NCI-H1105 treated with DMSO at 0.1 percent for 48 hours (cell line): ENCODE measurements at places on chromosomes 2 and 18.

DNA sequence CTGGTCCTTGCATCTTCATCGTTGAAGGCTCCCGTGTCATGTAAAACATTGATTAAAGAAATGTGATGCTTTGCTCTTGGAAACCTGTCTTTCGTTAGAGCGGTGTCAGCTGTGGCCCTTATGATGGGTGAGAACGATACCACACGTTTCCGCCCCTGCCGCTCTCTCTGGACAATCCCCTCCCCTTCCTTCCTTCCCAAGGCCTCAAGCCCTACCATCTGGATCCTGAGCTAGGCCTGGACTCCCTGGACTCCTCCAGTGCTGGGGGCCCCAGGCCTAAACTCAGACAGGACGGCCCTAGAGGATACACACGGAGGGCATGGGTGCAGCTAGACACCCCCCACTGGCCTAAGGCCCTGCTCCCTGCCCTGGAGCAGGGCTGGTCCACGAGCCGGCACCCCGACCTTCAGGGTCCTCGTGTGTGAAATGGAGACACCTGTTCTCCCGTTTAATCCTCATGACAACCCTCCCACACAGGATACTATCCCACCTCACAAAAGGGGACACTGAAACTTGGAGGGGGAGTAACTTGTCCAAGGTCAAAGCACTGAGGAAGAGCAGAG lies 13.2 kb downstream of the BIN1 start:
- DNase-seq = no peak

DNA sequence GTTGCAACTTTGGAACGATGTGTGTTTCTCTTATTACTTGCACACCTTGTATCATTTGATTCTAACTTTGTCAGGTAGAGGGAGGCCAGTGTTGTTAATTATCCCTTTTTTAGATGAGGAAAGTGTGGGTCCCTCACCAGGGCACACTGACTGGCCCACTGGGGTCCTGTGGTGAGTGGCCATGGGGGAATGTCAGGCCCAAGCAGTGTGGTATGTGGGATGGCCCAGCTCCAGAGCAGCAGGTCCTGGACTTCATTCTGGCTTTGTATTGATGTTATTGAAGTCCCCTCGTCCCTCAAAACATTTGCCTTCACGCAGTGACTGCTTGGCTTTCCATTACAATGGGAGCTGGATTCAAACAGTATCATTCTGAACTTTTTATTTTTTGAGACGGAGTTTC lies 11.7 kb downstream of the NCK2 start:
- DNase-seq = no peak

GRCh38 chr2:39008665-39009064 lies 112.2 kb downstream of the SOS1 start:
- DNase-seq = no peak

GRCh38 chr2:223439184-223439583 lies 163.0 kb downstream of the SCG2 start:
- DNase-seq = no peak

DNA sequence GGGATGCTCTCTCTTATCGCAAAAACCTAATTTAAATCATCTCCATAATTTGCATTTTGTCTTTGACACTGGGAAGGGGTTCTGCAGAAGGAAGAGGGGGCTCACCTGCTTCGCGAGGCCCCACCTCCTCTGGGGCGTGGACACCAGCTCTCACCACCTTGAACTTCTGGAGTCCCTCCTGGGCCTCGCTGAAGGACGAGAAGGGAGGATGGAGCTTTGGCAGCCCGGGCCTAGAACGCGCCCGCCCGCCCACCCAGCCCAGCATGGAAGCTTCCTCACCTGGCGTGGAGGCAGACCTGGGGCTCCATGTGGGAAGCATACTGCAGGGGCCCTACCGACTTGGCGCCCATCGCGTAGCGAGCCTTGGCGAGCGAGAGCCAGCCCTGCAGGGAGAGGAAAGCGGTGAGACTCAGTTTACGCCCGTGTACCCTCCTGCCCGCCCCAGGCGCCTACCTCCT lies 1.1 kb upstream of the IMP4 start:
- peak; percentile 47 for DNase-seq

DNA sequence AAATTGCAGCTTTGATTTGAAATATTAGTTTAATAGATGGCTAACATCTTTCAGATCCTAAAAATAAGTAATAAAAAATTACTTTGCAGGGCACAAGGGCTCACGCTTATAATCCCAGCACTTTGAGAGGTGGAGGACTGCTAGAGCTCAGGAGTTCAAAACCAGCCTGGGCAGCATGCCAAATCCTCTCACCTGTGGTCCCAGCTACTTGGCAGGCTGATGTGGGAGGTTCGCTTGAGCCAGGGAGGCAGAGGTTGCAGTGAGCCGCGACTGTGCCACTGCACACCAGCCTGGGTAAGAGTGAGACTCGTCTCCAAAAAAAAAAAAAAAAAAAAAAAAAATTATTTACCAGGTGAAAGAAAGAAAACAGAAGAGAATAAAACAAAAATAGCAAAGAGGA lies 449.8 kb downstream of the NRXN1 start:
- DNase-seq = peak; percentile 65

DNA sequence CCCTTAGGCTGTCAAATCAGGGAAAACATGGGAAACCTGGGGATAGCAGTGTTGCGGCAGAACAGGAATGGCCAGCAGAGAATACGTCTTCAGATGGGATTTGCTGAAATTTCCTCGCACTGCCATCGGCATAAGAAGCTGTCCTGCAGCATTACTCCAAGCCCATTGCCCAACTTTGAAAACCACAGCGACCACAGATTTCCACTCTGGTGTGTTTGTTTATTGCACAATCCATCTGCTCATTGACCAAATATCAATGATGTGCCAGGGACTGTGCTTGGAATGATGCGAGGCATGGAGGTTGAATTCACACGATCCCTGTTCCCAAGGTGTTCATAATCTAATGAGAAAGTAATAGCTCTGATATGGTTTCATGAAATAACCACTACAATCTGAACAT lies 383.3 kb upstream of the MYT1L start:
- no peak for DNase-seq

GRCh38 chr2:221975151-221975550 lies 323.6 kb downstream of the PAX3 start:
- DNase-seq = no peak

- no peak for DNase-seq
These were observed 265.4 kb upstream of the DLGAP1 start for GRCh38 chr18:4720518-4720917.

GRCh38 chr2:118380915-118381653 lies 292.8 kb downstream of the INSIG2 start:
- DNase-seq = no peak

DNA sequence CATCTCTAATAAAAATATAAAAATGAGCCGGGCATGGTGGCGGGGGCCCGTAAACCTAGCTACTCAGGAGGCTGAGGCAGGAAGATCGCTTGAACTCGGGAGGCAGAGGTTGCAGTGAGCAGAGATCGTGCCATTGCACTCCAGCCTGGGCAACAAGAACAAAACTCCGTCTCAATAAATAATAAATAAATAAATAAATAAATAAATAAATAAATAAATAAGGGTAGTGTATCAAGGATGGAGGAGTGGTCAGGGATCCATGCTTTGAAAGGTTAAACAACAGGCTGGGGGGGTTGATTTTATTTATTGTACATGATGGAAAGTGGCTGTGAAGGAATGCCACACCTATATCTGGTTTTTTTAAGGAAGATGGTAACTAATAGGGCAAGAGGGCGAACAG lies 63.2 kb downstream of the AP1S3 start:
- no peak for DNase-seq

DNA sequence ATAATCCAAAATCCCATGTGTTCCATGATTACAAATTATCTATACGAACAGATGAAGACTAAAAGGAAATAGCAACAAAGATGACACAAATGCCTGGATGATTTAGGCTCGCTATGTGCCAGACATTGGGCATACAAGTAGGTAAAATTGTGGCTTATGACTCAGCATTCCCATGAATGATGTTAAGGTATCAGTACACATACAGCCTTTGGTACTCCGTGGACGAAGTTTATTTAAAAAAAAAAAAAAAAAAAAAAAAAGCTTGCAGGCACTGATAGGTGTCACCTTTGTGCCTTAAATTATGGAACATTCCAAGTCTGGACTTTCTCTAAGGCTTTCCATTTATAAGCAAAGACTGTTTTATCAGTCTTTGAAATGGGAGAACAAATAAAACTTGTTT lies 2.7 kb downstream of the CHAC2 start:
- DNase-seq = no peak

DNA sequence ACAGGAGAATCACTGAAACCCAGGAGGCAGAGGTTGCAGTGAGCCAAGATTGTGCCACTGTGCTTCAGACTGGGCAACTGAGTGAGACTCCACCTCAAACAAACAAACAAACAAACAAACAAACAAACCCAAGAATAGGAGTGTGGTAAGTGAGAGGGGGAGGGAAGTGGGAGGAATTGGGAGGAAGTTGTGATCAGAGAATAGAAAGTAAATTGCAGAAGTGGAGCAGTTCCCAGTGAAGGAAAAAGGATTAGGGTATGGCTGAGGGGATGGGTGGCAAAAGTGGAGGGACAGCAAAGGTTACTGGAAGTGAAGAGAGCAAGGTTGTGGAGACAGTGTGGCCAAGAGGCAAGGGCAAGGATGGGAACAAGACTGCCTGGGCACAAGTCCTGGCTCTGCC lies 41.1 kb upstream of the C1GALT1C1L start:
- no peak for DNase-seq

- DNase-seq = no peak
These were observed 294.2 kb upstream of the NCKAP5 start for GRCh38 chr2:133862400-133862977.

DNA sequence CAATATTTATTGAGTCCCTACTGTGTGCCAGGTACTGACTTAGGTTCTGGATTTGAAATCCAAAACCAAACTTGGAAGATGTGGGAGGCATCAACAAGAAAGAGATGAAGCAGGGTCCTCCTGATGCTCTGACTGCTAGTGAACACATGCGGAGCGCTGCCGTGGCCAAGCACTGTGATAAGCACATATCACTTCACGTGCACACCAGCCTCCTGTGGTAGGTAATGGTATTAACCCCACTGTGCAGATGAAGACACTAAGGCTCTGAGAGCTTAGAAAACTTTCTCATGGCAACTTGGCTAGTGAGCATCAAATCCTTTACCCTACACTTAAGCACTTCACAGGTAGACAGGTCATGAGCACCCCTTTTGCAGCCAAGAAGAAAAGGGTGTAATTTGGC lies 216.1 kb downstream of the HAUS1 start:
- DNase-seq = no peak

DNA sequence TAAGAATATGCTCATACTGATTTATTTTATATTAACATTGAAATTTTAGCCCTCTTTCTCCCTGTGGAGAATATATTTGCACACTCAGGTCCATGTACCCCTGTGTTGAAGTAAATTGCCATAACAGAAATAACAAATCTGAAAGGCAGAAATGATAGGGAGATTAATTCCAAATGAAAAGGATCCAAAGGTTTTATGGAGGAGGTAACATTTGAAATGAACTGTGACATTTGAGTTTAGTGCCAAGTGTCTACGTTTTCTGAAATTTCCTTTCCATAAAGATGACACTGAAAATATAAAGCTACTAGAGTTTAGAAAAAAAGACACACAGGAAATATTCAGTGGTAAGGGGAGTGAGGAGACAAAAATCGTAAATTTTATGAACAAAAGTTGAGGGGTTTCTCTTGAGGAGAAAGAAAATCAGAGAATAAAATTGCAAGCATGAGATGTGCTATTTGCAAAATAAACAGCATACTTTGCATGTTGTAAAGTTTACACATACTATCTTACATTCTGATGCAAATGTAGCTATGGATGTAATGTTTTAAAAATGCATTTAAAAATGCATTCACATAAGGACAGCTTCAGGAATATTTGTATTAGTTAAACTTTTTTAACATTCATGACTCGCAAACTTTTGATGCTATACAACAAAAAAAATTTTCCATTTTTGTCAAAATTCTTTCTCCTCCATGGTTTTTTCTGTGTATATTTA lies 69.5 kb downstream of the BAZ2B start:
- no peak for DNase-seq

- DNase-seq = no peak
These were observed 6.1 kb upstream of the CPLX4 start for GRCh38 chr18:59324623-59324971.

DNA sequence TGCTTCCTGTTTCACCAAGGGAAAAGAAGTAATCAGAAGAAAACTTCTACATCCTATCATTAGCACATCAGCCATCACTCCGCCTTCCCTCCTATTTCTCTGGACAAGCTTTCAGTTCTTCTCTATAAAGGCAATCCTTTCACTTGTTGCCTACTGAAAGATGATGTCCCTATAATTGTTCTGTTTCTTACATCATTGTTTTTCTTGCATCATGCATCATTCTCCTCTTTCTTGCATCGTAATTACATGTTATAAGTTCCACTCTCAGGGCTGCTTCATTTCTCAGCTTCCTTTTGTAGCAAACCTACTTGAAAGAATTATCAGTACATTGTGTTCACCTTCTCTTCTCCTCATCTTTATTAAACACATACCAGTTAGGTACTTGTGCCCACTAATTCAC lies 7.2 kb downstream of the SLC30A6 start:
- no peak for DNase-seq

GRCh38 chr2:7905756-7906155 lies 776.1 kb upstream of the ID2 start:
- peak; percentile 95 for DNase-seq

DNA sequence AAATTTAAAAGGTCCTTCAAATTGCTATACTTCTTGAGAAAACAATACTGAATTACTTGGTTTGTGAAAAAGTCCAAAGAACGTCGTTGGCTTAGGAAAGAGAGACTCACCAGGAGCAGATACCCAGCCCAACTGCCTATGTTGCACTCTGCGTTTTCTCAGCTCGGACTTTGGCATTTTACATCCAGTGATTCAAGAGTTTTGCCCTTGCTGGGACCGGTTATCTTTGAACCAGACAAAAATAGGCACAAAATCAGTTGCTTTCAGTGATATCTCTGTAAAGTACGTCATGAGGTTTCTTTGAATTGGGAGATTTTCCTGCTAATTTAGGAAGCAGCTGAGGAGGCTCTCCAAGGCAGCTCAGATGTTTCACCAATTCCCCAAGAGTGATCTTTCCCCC lies 29.3 kb downstream of the FHOD3 start:
- no peak for DNase-seq

DNA sequence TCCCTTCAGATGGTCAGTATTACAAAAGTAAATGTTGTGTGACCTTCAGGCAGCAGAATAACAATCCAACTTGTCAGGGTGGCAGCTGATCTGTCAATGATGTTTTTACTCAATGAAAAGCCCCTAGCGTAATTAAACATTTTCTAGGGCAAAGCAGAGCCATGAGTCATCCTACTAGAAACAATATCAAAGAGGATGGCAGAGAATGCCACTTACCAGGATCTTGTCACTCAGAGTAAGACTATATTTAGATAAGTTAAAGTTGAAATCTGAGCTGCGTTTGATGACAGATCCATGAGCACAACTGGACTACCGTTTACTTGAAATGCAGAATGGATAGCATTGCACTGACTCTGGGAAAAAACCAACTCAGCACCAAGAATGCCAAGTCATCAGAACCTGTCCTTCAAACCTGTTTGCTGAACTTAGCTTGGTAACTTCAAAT lies 612.6 kb upstream of the ACVR2A start:
- DNase-seq = no peak

GRCh38 chr2:112730216-112730615 lies 9.4 kb downstream of the NT5DC4 start:
- DNase-seq = no peak
